ENCODE measurements at places on chromosomes 3 and 15. TPM values are rescaled to one million over a fixed set of nuclear protein-coding genes. Genes with fewer than 3 reads are reported as not detected.

Gene CCDC54
- not detected for total RNA-seq

Gene TAGLN3
- total RNA-seq = not detected

Gene AP4E1
- 10.2 TPM for total RNA-seq

Gene REC114
- total RNA-seq = not detected

DNA sequence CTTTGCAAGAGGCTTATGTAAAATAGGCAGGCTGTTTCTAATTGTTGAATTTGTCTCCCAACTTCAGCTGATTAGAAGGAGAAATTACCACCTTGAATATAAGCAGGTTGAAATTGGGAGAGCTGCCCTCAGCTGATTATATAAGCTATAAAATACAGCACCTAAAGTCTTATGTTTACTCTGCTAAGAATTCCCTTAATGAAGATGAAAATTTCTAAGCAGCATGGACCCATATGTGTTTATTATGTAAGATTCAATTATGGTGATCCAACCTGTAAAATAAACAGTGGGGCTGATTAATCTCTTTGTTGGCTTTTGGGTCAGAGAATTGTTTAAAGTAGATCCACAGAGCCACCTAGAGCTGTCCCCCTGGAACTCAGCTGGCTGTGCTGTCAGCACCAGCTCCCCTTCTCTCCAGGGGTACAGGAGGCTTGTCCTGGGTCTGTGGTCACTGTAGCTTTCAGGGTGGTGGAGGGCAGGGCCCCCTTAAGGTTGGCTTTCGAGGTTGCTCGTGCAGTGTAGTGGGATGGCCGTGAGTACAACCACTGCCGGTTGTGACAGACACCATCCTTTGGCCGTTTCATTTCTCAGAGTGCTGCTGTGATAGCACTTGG, 9.5 kb downstream of the SLCO3A1 start:
- peaks cover 4% of the 10 kb centered on the region for H3K36me3 ChIP-seq
- DNase-seq = no peak
- H3K4me3 ChIP-seq = no peak overlapping the region
- H3K27me3 ChIP-seq = no peaks in the 10 kb centered on the region
- H3K4me1 ChIP-seq = no peaks in the 10 kb centered on the region
- no peak overlapping the region for H3K27ac ChIP-seq

DNA sequence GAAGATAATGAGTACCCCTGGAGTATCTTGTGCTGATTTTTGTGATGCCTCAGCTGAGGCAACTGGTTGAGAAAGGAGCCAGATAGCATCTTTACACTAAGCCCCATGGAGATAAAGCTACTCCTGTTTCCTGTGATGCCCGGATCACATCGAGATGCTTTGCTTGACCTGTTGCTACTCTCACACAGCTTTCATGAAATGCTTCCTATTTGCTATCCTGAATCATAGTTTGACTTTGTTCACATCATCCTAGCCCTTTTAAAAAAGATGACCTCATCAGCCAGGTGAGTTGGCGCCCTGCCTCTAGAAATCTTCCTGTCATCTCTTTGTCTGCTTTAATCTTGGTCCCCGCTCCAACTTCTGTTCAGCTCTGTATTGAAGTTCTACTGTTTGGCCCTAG, 409.6 kb upstream of the TBL1XR1 start:
- no peaks in the 10 kb centered on the region for H3K36me3 ChIP-seq
- no peaks in the 10 kb centered on the region for H3K4me1 ChIP-seq
- DNase-seq = no peak
- H3K4me3 ChIP-seq = no peak overlapping the region
- H3K27ac ChIP-seq = no peak overlapping the region

- no peak overlapping the region for H3K4me3 ChIP-seq
- DNase-seq = no peak
- no peaks in the 10 kb centered on the region for H3K27me3 ChIP-seq
- no peaks in the 10 kb centered on the region for H3K4me1 ChIP-seq
Measured at GRCh38 chr3:69149586-69149985, 27.2 kb upstream of the LMOD3 start.

DNA sequence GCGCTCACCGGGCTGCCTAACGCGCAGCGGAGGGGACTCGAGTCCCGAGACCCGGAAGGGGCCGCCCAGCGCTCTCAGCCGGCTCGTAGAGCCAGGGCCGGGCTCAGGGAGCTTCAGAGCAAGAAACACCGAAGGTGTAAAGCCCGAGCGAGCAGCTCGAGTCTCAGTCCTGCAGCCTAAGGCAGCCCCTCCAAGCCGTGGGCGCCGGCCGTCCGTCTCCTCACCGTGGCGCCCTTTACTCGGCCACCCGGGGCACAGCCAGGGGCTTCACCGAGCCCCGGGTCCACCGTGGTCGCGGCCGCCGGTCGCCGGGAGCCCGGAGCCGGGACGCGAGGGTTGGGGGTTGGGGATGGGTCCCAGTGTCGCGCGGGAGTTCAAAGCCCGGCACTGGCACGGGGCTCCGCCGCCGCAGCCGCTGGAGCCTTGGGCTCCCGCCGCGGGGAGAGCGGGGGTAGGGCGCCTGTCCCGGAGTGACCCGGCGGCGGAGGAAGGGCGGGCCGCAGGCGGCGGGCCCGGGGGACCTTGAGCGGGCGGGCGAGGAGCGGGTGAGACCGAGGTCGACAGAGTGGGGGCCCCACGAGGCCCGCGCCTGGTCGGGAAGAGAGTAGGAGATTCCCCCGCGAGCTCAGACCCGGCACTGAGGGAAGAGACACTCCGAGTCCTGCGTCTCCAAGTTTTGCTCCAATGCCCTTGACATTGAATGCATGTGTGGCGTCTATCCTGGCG, 26.9 kb upstream of the THRB start:
- no peaks in the 10 kb centered on the region for H3K36me3 ChIP-seq
- no peaks in the 10 kb centered on the region for H3K4me1 ChIP-seq
- H3K27me3 ChIP-seq = peaks cover 27% of the 10 kb centered on the region

DNA sequence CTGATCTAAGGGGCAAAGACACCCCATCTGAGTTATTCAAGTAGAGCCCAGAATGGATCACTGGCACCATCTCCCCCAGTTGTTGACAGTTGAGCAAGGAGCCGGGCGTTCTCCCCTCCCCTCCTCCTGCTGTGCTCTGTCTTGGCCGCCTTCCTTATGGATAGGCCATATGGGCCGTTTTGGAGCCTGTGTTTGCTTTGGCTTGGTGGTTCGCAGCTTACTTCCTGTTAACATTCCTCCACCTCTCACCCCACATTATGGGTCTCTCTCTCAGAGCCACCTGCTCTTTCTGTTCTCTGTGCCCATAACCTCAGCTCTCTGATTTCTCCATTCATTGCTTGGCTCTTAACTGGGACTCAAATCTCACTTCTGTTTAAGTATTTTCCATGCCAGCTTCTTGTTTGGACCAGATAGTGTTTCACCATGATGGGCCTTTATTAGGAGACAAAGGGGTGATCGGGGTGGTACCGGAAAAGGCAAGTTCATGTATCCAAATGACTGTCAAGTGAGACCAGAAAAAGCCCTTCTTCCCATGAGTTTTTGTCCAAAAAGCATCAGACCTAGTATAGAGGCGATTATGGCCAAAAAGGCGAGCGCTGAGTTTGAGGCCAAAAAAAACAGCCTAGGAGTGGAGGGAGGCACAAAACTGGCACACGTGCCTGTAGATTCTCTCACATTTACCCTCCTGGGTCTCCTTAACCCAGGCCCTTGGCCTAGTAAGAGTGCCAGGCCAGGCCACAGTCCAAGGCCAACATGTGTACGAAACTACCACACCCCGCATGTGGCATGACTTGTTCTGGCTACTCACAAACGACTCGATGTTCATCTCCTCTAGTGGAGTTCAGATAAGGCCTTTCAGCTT, 62.6 kb downstream of the DUT start:
- H3K27me3 ChIP-seq = no peaks in the 10 kb centered on the region
- DNase-seq = no peak
- no peak overlapping the region for H3K4me3 ChIP-seq
- H3K4me1 ChIP-seq = peaks cover 60% of the 10 kb centered on the region
- H3K27ac ChIP-seq = peak overlapping the region; percentile 54
- H3K36me3 ChIP-seq = no peaks in the 10 kb centered on the region

GRCh38 chr3:10583798-10584708, 78.7 kb upstream of the ATP2B2 start:
- no peaks in the 10 kb centered on the region for H3K4me1 ChIP-seq
- H3K27me3 ChIP-seq = no peaks in the 10 kb centered on the region
- H3K36me3 ChIP-seq = no peaks in the 10 kb centered on the region
- no peak for DNase-seq

GRCh38 chr15:29511663-29512062, 242.0 kb upstream of the NSMCE3 start:
- H3K36me3 ChIP-seq = no peaks in the 10 kb centered on the region

GRCh38 chr3:100333970-100334487, 528 bp upstream of the NIT2 start:
- H3K27ac ChIP-seq = peak overlapping the region; percentile 88
- DNase-seq = no peak
- H3K4me3 ChIP-seq = peak overlapping the region; percentile 77
- H3K27me3 ChIP-seq = no peaks in the 10 kb centered on the region
- peaks cover 19% of the 10 kb centered on the region for H3K4me1 ChIP-seq
- peaks cover 10% of the 10 kb centered on the region for H3K36me3 ChIP-seq

- H3K4me3 ChIP-seq = no peak overlapping the region
- no peaks in the 10 kb centered on the region for H3K4me1 ChIP-seq
- no peaks in the 10 kb centered on the region for H3K27me3 ChIP-seq
- no peak for DNase-seq
- H3K36me3 ChIP-seq = no peaks in the 10 kb centered on the region
- no peak overlapping the region for H3K27ac ChIP-seq
Measured at GRCh38 chr15:88042047-88042446, 214.5 kb downstream of the NTRK3 start.

- no peak overlapping the region for H3K27ac ChIP-seq
- peaks cover 8% of the 10 kb centered on the region for H3K4me1 ChIP-seq
- H3K27me3 ChIP-seq = no peaks in the 10 kb centered on the region
- no peak for DNase-seq
- H3K36me3 ChIP-seq = no peaks in the 10 kb centered on the region
Measured at GRCh38 chr15:91881569-91882297, 28.2 kb downstream of the SLCO3A1 start.

All from tibial nerve (tissue), 4 donors.